RWPE2 (cell line): ENCODE measurements at places on chromosomes 3 and 15.

DNA sequence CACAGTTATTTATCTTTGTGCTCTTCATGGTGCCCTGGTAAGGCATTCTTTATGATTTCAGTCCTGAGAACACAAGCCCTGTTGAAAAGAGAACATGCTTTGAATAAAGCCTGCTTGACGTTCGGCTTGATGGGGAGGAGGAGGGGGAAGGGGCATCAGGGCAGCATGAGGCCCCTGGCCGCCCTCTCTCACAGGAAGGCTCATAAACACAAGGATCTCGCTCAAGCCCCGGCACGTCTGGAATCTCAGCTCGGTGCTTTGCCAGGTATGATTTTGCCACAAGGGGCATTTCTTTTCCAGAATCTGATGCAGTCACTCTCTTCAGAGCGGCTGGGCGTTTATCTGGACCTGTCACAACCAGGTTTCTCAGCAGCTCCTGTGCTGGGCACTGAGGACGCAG is 129.4 kb downstream of the DNAJB8 start:
- peak; percentile 54 for DNase-seq

GRCh38 chr3:55629432-55629831 is 142.3 kb upstream of the WNT5A start:
- DNase-seq: no peak

DNA sequence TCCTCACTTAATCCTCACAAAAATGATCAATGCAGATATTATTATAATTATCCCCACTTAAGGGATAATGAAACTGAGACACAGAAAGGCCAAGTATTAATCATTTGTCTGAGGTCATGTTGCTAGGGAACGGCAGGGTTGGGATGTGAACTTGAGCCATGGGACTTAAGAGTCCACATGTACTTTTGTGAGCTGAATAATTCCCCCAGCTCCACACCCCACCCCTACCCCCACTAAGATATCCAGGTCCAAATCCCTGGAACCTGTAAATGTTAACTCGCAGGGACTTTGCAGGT is 290.5 kb upstream of the GADL1 start:
- DNase-seq: no peak

GRCh38 chr15:87343966-87344365 is 912.6 kb downstream of the NTRK3 start:
- DNase-seq: no peak

DNA sequence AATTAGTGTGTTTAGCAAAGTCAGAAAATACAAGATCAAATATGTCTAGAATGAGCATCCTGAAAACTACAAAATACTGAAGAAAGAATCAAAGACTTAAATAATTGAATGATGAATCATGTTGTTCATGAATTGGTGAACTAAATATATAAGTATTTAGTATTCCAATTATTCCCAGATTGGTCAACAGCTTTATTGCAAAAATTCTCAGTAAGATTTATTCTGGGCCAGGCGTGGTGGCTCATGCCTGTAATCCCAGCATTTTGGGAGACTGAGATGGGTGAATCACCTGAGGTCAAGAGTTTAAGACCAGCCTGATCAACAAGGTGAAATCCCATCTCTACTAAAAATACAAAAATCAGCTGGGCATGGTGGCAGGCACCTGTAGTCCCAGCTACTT is 250.0 kb upstream of the NECTIN3 start:
- no peak for DNase-seq

DNA sequence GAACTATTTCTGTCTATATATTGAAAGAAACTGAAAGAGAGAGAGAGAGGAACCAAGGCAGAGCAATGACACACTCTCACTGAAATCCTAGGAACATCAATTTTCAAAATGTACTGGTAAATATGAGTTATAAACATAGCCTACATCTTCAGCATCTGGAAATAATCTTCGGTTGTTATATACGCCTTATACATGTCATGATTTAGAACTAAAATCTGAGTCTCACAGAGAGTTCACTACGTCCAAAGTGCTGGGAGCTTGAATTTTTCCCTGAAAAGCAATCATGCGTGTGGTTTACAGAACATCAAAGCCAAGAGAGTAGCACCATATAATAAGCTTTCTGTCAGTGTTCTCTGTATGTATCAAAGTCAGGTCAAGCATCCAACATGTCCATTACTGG is 420.0 kb upstream of the CBLB start:
- DNase-seq: no peak

DNA sequence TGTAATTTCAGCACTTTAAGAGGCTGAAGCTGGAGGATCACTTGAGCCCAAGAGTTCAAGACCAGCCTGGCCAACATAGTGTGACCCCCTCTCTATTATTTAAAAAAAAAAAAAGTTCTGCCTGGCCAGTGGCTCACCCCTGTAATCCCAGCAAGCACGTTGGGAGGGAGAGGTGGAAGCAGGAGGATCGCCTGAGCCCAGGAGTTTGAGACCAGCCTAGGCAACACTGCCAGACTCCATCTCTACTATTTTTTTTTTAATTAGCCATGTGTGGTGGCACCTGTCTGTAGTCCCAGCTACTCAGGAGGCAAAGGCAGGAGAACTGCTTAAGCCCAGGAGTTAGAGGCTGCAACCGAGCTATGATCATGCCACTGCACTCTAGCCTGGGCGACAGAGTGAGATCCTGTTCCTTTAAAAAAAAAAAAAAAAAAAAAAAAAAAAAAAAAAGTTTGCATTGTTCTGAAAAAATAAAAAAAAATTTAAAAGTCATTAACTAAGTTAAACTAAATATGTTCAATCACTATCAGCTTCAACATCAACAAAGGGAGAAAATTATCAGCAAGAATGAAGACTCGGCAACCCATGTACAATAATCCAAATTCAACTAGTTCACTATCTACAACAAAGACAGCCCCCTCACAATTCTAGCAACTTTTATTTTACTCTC is 1.9 kb downstream of the RAF1 start:
- no peak for DNase-seq

DNA sequence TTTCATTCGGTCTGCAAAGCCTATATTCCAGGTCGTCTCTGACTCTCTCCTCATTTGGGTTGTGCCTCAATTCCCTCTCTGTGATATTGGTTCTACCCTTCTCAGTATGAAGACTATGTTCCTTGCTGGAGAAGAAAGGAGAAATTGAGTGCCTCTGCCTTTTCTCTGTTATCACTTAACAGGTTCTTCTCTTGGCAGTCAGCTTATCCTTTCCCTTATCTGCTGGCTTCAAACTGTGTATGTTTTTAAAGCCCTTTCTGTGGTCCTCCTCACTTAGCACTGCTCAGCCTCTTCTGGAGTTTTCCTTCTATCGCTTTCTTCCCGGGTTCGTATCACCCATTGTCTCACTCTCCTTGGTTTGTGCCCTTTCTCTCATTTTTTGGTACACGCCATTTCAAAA is 65.3 kb upstream of the FSTL1 start:
- DNase-seq: no peak

DNA sequence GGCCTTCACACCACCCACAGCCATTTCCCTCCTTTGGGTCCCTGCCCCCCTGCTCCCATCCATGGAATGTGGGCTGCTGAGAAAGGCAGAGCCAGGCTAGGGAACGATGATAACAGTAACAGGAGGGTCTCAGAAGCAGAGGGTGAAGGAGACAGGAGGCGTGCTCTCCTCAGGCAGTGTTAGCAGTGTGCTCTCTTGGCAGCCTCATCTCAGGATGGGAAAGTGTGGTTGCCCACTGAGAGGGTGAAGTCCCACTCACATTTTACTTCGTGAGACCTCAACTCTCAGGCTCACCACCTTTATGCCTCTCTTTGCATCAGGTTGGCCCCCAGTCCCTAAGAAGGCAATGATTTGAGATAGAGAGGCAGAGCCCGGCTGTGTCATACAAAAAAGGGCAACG is 24.5 kb downstream of the TIGIT start:
- no peak for DNase-seq

DNA sequence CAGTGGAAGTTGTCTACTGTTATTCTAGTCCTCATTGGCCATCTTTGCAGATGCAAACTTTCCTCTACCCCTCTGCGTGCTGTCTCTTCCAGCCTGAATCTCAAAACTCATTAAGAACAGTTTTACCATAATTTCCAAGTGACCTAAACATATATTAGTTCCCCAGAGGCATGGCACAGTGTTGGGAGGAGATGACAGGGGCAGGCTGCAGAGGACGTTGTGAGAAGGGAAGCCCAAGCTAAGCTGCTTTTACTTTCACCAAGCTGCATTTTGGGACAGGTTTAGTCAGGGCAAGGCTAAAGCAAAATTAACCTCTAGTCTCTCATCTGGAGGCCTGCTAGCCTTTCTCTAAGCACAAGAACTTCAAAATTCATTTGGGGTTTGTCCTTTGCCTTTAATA is 318.6 kb upstream of the SATB1 start:
- DNase-seq: no peak

DNA sequence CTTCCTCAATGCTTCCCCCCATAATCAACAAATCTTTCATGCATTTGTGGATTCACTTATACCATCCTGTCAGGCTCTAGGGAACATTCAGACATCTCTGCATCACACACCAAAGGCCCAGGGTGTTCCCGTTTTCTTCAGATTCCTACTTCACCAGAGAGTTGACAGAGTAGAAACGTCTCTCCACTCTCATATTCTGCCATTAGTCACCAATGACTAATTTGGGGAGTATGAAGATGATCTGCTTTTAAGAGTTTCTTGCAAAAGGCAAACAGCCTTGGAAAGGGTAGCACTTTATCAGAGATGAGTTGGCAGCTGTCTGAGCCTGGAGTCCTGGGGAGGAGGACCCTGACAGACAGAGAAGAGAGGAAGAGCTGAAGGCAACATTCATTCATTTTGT is 55.8 kb upstream of the DGKG start:
- no peak for DNase-seq

DNA sequence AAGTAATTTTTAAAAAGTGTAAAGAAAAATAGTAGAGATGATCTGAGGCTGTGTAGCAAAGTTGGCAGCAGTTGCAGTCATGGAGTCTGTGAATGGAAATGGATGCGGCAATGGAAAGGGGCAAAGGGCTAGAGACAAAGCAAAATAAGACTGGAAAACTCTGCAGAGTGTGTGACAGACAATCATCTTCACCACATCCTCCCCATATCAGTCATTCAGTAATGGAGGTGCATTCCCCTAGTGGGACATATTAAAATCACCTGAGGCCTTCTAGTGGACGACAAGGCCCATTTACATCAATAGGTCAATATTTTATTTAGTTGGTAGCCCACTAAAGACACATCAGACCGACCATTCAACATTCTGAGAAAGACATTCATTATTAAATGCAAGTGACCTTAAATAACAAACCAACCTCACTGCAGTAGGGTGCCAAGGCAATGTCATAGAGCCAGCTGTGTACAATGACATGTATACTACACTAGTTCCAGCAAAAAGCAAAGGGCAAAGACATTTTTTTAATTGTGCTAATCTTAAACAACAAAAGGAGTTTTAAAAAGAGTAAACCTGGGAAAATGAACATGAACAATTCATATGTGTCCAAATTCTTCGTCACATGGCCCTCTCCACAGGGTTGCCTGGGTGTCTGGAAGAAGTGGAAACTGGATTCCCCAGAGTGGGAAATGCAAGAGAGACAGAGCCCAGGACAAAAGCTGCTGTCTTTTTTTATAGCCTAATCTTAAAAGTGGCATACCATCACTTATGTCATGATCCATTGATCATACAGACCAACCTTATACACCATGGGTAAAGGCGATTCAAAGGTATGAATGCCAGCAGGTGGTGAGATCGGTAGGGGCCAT is 15.6 kb upstream of the RAP2B start:
- no peak for DNase-seq

GRCh38 chr3:14440531-14441239 is 38.3 kb downstream of the SLC6A6 start:
- no peak for DNase-seq

- DNase-seq: no peak
Measured at GRCh38 chr3:21645121-21645897, 105.7 kb downstream of the ZNF385D start.

DNA sequence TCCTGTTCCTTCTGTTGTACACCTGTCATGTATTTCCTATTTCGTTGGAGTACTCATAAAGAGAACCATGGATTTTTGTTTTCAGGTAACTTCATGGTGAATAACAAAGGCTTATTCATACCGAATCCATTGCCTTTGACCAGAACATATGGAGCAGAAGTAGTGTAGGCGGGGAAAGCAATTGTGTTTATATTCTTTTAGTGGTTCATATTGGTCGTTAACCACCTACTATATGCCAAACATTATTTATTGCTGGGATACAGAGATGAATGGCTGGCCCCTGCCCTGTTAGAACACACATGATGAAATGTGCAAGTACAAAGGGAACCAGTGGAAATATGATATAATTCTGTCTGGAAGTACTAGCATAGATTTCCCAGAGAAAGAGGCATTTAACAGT is 9.8 kb downstream of the RPUSD2 start:
- no peak for DNase-seq

- no peak for DNase-seq
Measured at GRCh38 chr3:13157986-13158385, 84.8 kb upstream of the IQSEC1 start.

DNA sequence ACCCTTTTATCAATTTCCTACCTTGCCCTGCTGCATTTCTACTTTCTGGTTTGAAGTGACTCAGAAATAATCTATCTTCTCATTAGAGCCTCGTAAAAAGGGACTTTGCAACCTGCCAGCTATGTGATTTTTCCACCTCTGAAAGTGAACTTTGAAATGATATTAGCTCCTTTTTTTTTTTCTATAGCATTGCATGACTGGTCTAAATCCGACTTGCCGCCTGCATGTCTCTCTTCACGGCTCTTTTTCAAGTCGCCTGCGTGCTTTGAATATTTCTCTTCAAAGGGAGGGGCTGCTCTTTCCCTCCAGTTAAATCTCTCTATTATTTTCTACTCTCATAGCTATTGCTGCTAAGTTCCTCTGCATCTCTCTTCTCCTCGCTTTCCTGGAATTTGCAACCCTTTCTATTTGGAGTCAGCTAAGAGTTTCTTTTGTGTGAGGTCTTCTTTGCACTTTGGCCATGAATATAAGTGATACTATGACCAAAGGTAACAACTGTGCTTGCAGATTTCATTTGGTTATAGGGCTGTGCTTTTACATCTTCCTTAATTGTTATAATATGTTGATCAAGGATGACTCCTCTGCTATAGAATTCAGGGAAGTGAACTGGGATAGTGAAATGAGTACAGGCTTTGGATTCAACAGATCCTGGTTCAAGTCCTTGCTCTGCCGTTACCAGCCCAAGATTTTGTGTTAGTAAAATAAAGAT is 541.1 kb downstream of the AGBL1 start:
- DNase-seq: no peak
